Putamen (tissue), 1 donor: ENCODE measurements at places on chromosomes 3 and 15.
A peak's percentile ranks its signal among the peaks of the same experiment; 100 is the strongest.

GRCh38 chr3:150251187-150252062 is 156.7 kb upstream of the TSC22D2 start:
- DNase-seq, result no peak

- no peak for DNase-seq
Observed at GRCh38 chr3:26365706-26366105, 256.9 kb upstream of the LRRC3B start.

DNA sequence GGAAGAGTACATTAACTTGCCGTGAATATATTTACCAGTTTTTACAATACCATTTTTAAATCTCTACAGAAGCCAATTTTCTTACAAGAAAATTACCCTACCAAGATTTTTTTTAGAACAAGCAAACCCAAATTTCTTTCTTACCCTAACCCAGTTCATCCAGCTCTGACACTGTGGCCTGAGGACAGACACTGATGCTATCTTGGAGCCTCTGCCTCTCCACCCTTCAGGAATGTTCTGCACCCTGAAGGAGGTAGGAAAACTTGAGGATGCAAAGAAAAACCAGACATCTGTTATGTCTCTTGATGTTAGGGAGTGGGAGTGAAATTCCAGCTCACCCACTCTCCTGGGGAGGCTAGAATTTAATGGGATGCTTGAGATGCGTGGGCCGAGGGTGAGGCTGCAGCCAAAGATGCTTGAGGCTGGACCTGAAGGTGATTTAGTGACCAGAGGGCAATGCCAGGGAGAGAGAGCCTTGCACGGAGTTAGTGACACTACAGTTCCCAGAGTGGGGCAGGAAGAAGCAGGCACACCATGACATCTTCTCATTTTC is 69.9 kb downstream of the LIPC start:
- no peak for DNase-seq

DNA sequence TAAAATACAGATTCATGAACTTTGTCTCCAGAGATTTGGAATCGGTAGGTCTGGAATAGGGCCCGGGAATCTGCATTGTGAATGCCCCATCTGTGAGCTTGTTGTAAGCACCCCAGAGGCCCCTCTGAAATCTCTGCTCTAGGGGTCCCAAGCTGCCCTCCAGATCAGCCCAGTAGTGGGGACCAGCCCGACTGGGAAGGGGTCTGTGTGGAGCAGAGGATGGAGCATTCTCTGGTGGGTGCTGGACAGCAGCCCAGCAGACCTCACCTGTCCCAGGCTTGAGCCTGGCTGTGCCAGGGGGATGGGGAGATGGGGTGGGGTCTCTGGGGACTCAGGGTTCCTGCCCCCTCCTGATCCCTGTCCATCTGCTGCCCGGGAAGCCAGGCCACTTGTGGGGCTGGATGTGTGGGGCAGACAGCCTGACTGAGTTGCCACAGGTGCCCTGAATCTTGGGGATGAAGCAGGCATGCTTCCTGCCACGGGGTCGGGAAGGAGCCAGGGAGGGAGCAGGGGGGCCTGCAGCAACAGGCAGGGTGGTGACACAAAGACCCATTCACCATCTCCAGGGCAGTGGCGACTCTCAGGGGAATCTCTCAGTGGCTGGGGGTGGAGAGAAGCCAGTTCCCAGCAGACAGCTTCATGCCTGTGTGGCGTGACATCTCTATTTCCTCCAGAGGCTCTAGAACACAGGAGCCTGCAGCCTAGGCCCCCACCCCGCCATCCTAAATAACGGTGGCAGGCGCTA is 99.3 kb downstream of the WNT7A start:
- DNase-seq, result no peak

GRCh38 chr15:58932710-58933280 is 684 bp downstream of the SLTM start:
- DNase-seq, result peak; percentile 39

DNA sequence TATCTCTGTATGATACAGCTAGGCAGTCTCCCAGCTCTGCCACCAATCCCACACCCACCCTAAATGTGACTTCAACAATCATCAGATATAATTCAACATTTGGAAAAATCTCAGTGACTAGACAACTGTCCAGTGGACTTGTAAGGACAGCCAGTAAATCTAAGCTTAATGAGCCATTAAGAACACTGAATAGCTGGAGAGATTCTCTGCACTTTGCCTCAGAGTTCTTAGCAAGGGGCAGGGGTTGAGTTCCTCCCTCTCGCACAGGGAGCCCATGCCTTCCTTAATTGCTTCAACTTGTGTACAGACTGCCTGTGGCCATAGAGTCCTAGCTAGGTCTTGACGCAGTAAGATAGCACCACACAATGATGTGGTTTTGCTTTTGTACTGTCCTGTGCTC is 15.6 kb downstream of the MEX3B start:
- no peak for DNase-seq

- DNase-seq, result peak; percentile 76
Observed at GRCh38 chr3:137032465-137033120, 74.8 kb downstream of the IL20RB start.

DNA sequence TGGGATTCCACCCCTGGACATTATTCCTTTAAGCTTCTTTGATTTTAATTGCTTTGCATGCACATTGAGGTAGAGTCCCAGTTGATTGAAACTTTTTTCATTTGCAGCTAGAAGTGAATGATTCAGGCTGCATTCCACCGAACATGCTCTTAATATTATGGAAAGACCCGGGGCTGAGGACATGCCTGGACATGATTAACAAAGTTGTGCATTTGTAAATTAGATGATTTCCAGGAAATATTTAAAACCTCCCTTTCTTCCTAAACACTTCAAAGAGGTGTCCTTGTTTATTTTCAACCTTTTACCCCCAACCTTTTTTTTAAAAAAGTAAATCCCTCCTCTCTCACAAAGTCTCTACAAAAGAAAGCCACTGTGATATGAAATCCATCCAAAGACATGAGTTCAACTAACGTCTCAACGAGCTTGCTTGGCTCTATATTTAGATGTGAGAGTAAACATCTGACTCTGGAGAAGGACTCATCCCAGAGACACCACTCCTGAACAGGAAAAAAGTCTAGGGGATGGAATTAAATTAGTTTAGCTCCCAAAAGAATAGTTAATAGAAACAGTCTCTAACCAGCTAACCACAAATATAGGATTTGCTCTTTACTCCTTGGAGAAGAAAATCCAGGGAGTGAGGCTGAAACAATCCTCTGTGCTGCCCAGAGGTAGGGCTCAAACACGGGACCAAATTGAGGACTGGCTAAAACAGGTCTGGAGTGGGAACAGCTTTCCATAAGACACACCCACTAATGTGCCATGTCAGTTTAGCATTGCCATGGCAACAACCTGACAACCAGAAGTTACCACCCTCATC is 83.1 kb downstream of the XXYLT1 start:
- no peak for DNase-seq

DNA sequence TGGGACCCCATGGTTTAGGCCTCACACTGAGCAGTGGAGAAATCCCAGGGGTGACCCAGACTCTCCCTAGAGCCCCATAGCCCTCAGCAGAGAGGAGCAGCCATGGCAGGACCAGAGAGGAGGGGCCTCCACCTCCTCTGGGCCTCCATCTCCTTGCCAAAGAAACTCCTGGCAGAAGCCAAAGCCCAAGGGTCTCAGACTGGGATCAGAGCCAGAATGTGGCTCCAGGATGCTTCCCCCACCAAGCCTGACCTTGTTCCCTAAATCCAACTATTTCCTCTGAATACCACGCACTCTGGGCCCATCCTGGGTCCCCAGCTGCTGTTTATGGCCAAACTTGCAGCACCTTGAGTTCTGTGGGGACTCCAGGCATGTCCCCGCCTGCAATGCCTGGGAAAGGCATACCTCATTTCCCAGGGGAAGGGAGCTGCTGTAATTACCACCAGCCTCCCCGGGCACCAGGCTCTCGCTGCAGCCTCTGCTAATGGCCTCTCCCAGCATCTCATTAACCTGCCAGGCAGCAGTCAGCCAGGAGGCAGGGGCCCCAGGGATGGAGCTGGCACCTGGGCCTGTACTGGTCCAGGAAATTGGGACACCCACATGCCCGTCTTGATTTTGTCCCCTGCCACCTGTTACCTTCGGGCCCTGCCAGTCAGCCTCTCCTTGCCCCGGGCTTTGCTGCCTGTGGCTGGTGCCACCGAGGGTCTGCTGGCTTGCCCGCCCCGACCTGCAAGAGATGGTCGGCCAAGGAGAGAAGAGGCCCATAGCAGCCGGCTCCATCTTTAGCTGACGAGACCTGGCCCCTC is 4.6 kb downstream of the CCDC9B start:
- no peak for DNase-seq

GRCh38 chr3:195312714-195313113 is 41.8 kb upstream of the XXYLT1 start:
- DNase-seq, result no peak

- no peak for DNase-seq
Observed at GRCh38 chr15:49495993-49496753, 73.1 kb downstream of the FGF7 start.

DNA sequence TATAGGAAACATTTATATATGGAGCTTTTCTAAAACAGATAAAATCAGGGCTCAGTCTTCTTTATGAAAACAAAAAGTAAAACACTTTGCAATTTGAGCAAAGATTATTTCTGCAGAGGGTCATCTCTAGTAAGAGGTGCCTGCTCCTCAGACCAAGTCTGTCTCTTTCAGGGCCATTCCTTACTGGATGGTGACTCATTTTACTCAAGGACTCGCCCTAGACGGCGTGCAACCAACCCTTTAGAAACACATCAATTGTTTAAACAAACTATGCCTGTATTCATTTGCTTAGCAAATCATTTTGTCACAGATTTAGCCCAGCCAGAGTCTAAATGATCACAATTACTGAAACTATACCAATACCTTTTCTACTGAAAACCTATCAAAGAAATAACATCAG is 242.8 kb upstream of the ICE2 start:
- no peak for DNase-seq

DNA sequence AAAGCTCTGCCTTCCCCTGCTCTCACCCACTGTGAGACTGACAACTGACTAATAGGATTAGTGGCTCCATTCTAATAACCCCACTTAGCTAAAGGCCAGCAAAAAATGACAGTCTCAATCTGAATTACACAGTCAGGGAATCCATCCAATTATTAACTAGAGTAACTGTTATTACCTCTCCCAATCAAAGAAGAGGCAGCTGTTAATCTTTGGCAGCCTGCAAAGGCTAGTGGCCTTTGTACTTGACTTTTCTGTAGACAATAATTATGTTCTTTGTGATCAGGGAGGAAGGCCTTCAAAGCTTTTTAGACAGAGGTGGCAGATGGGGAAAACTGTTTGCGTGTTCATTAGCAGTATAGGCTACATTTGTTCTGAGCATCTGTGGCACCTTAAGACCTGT is 177.7 kb downstream of the ISL2 start:
- no peak for DNase-seq

GRCh38 chr15:60679256-60679655 is 200.3 kb upstream of the ICE2 start:
- no peak for DNase-seq

DNA sequence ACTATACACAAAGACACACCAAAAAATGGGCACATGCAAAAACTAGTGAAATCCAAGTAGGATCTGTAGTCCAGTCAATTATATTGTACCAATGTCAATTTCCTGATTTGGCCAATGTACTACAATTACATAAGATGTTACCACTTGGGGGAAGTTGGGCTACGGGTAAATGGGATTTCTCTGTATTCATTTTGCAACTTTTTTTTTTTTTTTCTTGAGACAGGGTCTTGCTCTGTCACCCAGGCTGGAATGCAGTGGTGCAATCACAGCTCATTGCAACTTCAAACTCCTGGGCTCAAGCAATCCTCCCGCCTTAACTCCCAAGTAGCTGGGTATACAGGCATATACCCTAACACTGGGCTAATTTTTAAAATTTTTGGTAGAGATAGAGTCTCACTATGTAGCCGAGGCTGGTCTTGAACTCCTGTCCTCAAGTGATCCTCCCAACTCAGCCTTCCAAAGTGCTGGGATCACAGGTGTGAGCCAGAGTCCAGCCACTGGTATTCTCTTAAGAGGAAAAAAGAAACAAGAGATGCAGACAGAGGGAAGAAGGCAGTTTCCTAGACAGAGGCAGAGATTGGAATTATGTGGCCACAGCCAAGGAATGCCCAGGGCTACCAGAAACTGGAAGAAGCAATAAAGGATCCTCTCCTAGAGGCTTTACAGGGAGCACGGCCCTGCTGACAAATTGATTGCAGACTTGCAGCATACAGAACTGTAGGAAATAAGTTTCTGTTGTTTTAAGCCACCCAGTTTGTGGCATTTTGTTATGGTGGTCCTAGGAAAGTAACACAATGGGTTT is 33.3 kb downstream of the TFDP2 start:
- DNase-seq, result no peak

GRCh38 chr15:97955529-97955928 is 5.0 kb upstream of the ARRDC4 start:
- no peak for DNase-seq

DNA sequence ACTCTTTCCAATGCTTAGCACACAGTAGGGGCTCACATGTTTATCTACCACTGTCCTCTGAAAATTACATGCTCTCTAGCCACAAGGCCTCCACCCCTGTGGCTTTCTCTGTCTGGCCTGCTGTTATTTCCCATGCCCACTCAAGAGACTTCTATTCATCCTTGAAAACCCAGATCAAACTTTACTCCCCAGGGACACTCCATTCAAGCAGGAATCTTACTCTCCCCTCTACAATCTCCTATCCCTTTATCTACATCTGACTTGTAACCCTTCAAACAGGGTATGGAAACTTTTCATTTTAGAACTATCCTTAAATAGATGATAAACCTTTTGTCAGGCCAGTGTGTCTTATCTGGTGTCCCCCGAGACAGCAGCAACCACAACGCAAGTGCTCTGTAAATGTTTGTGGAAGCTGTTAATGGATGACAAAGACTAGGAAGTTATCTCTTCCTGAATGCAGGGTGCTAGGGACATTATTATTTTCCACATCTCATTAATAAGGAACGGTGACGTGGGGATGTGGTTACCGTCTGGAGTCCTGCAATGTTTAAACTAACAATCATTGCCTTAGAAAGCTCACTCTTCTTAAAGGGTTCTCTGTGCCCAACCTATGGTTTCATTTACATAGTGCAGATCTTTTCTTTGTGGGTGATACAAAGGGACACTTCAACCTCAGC is 322.3 kb downstream of the ARRDC4 start:
- no peak for DNase-seq

GRCh38 chr3:152834776-152835600 is at the start of gene P2RY1:
P2RY1 (plus strand) TSS chr3:152835131; CDS start chr3:152835783, 652 bp downstream.
- DNase-seq, result peak; percentile 37

- no peak for DNase-seq
Observed at GRCh38 chr3:5349343-5349742, 161.8 kb downstream of the EDEM1 start.

- DNase-seq, result no peak
Observed at GRCh38 chr15:69624816-69625215, 172.2 kb downstream of the RPLP1 start.

DNA sequence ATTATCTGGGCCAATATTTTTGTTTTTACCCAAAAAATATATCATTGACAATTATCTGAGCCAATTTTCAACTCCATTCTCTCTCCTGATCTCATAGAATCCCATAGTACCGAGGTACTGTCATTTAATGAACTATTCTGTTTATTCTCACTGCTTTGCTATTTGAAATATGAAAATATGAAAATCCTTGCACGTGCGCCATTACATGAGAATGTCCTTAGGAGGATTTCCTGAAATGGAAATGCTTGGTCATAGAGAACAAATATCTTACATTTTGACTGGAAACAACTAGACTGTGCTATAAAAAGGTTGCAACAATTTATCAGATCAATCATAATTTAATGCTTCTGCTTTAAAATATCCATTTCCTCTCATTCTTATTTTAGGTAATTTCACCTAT is 18.3 kb downstream of the FRMD4B start:
- no peak for DNase-seq

GRCh38 chr3:53842436-53843194 is 3.6 kb downstream of the CHDH start:
- peak; percentile 84 for DNase-seq
